Lower lobe of right lung (tissue), 2 donors: ENCODE measurements at places on chromosomes 12 and 14. TPM values are rescaled to one million over a fixed set of nuclear protein-coding genes. Genes with fewer than 3 reads are reported as not detected.

The MMP19 gene
- 35.2 TPM for total RNA-seq

The MYO1A gene
- 2.9 TPM for total RNA-seq

- no peaks in the 10 kb centered on the region for H3K27me3 ChIP-seq
- no peak overlapping the region for H3K27ac ChIP-seq
- no peaks in the 10 kb centered on the region for H3K36me3 ChIP-seq
These were observed 60.1 kb downstream of the ADCK1 start for GRCh38 chr14:77859934-77860570.

DNA sequence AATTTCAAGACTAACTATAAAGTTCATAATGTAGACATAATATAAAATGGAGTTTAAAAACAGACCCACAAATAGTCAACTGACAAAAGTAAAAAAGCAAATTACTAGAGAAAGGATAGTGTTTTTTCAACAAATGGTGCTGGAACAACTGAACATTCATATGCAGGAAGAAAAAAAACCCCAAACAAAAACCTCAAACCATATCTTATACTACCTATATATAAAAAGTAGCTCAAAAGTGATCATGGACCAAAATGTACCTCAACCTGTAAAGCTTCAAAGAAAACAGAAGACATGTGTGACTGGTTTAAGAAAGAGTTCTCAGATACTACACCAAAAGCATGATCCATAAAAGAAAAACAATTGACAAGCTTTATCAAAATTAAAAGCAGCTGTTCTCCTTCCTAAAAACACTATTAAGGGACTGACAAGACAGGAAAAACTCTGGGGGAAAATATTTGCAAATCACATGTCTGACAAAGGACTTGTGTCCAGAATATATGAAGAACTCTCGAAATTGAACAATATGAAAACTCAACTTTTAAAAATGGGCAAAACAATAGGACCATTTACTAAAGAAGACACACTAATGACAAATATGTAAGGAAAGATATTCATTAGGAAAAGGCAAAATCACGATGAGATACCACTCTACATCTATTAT, 22.7 kb upstream of the ARID4A start:
- peaks cover 74% of the 10 kb centered on the region for H3K36me3 ChIP-seq
- no peaks in the 10 kb centered on the region for H3K27me3 ChIP-seq
- DNase-seq = no peak

GRCh38 chr12:117660896-117661295, 299.5 kb upstream of the NOS1 start:
- H3K36me3 ChIP-seq = no peaks in the 10 kb centered on the region
- no peaks in the 10 kb centered on the region for H3K4me1 ChIP-seq
- no peak overlapping the region for H3K27ac ChIP-seq
- H3K4me3 ChIP-seq = no peak overlapping the region
- no peak for DNase-seq
- no peaks in the 10 kb centered on the region for H3K27me3 ChIP-seq

The PMCH gene
- not detected for total RNA-seq

GRCh38 chr12:121038861-121039668, at the start of gene OASL:
Gene OASL (minus strand): TSS chr12:121039246. CDS start chr12:121038971, 275 bp downstream.
- H3K36me3 ChIP-seq = no peaks in the 10 kb centered on the region
- peak within 1 kb of the TSS; percentile 62 for H3K4me3 ChIP-seq
- H3K4me1 ChIP-seq = peaks cover 11% of the 10 kb centered on the region
- H3K27me3 ChIP-seq = no peaks in the 10 kb centered on the region
- H3K27ac ChIP-seq = peak within 1 kb of the TSS; percentile 76
- DNase-seq = peak; percentile 69

The TBX5 gene
- total RNA-seq = 15.7 TPM

GRCh38 chr12:30805959-30806358, 51.2 kb upstream of the CAPRIN2 start:
- no peak overlapping the region for H3K4me3 ChIP-seq
- no peak overlapping the region for H3K27ac ChIP-seq
- no peaks in the 10 kb centered on the region for H3K4me1 ChIP-seq
- no peak for DNase-seq
- no peaks in the 10 kb centered on the region for H3K27me3 ChIP-seq

The CCDC177 gene
- total RNA-seq = not detected

DNA sequence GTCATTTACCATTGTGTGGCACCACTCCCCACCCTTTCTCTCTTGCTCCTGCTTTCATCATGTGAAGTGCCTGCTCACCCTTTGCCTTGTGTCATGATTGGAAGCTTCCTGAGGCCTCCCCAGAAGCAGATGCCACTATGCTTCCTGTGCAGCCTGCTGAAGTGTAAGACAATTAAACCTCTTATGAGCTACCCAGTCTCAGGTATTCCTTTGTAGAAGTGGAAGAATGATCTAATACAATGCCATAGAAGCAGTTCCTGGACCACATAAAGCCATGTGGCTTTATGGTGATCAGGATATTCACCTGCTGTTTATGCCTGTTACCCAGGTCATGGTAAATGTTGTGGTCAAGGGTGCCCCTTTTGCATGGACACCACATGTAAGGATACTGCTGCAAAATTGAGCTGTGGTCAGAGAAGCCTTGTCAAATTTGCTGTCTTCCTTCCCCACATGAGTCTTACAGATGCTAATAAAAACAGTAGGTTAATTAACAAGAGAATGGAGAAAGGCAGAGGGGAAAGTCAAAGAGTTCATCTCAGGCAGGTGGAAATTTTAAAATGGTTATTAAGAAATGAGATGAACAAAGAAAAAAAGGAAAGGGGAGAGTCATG, 112.8 kb upstream of the IFNG-AS1 start:
- no peak overlapping the region for H3K4me3 ChIP-seq
- no peak overlapping the region for H3K27ac ChIP-seq
- H3K27me3 ChIP-seq = no peaks in the 10 kb centered on the region
- no peaks in the 10 kb centered on the region for H3K36me3 ChIP-seq

DNA sequence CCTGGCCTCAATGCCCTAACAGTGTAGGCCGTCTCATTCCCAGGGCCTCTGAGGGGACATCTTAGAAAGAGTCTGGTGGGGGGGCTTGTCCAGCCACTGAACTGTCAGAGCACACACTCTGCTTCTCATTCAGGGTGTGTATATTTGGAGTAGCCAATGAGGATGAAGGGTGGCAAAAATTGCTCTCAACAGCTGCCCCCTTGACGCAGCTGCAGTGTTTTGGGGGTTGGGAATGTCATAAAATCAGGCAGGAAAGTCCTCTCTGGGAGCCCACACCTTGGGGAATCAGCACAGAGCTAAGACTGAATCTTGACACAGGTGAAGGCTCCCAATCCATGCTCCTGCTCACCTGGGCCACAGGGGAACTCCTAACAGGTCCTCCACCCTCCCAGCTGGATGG, 1.5 kb downstream of the RASAL1 start:
- H3K36me3 ChIP-seq = no peaks in the 10 kb centered on the region
- H3K4me3 ChIP-seq = no peak overlapping the region
- peaks cover 7% of the 10 kb centered on the region for H3K4me1 ChIP-seq
- H3K27me3 ChIP-seq = peaks cover 38% of the 10 kb centered on the region
- DNase-seq = no peak

The ZCRB1 gene
- total RNA-seq = 43.5 TPM

The BBS10 gene
- 13.4 TPM for total RNA-seq

The SDSL gene
- 12.8 TPM for total RNA-seq

GRCh38 chr12:113260127-113260526, 38.9 kb downstream of the TPCN1 start:
- H3K27me3 ChIP-seq = no peaks in the 10 kb centered on the region
- H3K36me3 ChIP-seq = peaks cover 8% of the 10 kb centered on the region
- H3K27ac ChIP-seq = peak overlapping the region; percentile 74
- H3K4me3 ChIP-seq = no peak overlapping the region
- H3K4me1 ChIP-seq = peaks cover 45% of the 10 kb centered on the region

- H3K27ac ChIP-seq = no peak overlapping the region
- no peak for DNase-seq
- no peaks in the 10 kb centered on the region for H3K4me1 ChIP-seq
- no peak overlapping the region for H3K4me3 ChIP-seq
- no peaks in the 10 kb centered on the region for H3K27me3 ChIP-seq
These were observed 241.5 kb downstream of the SUDS3 start for GRCh38 chr12:118617611-118618450.

GRCh38 chr12:108792361-108793292, 61.3 kb upstream of the CORO1C start:
- no peaks in the 10 kb centered on the region for H3K4me1 ChIP-seq
- no peak overlapping the region for H3K27ac ChIP-seq
- no peaks in the 10 kb centered on the region for H3K27me3 ChIP-seq
- no peak overlapping the region for H3K4me3 ChIP-seq

DNA sequence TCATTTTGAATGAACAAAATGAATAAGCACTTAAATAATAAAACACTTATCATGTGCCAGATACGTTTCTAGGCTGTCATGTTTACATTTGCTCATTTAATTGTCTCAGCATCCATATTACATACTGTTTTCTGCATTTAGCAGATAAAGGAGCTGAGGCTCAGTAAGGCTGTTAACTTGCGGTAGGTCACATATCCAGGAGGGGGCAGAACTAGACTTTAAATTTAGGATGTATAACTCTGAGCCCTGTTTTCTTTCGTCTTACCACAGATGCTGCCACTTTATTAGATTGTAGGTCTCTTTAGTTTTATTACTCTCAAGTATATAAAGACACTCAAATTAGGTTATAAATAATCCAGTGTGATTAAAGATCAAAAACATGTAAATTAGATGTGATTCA, 17.7 kb downstream of the IRAK4 start:
- no peaks in the 10 kb centered on the region for H3K27me3 ChIP-seq
- no peak overlapping the region for H3K4me3 ChIP-seq
- no peak overlapping the region for H3K27ac ChIP-seq
- H3K36me3 ChIP-seq = peaks cover 86% of the 10 kb centered on the region
- H3K4me1 ChIP-seq = no peaks in the 10 kb centered on the region

The MIPOL1 gene
- 12.1 TPM for total RNA-seq

GRCh38 chr12:124851342-124851741, 12.3 kb downstream of the SCARB1 start:
- no peak overlapping the region for H3K27ac ChIP-seq
- H3K36me3 ChIP-seq = no peaks in the 10 kb centered on the region
- no peak for DNase-seq
- H3K27me3 ChIP-seq = no peaks in the 10 kb centered on the region
- no peak overlapping the region for H3K4me3 ChIP-seq

DNA sequence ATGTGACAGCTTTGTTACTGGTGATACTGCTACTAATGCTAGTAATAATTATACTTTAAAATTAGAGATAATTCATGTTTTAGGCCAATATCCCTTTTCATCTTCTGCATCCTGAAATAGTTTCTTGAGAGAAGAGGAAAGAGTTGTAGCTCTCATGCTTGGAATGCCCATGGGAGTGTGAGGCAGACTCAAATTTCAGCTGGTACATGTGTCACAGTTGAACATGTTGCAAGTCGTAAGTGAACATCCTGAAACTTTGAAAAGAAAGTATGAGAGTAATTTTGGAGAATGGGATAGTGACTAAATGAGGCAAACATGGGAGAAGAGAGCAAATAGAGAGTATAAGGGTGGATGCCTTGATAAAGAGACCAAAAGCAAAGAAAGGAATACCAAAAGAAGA, 168.0 kb downstream of the TMTC3 start:
- no peak overlapping the region for H3K4me3 ChIP-seq
- H3K36me3 ChIP-seq = no peaks in the 10 kb centered on the region
- no peak for DNase-seq

DNA sequence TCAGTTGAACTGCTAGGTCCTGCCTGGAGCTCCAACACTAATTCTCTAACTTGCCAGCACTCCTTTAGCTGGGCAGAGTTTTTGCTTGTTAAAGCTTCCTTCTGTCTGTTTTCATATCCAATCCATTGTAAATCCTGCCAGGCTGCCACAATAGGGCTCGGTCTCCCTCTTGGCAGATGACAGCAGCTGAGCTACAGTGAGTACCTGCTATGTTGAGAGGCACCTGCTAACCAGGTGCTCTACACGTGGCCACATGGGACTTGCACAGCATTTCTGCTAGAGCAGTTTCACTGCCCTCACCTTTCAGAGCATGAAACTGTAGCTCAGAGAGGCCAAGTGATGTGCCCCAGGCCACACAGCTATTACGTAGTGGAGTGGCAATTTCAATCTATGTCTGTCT, 106.6 kb upstream of the NOS1 start:
- no peaks in the 10 kb centered on the region for H3K4me1 ChIP-seq
- DNase-seq = no peak
- H3K4me3 ChIP-seq = no peak overlapping the region
- no peak overlapping the region for H3K27ac ChIP-seq
- H3K36me3 ChIP-seq = no peaks in the 10 kb centered on the region

- no peak overlapping the region for H3K27ac ChIP-seq
- H3K4me3 ChIP-seq = no peak overlapping the region
- no peak for DNase-seq
- H3K4me1 ChIP-seq = peaks cover 32% of the 10 kb centered on the region
- no peaks in the 10 kb centered on the region for H3K27me3 ChIP-seq
These were observed 19.6 kb downstream of the SLC25A29 start for GRCh38 chr14:100286484-100287191.

DNA sequence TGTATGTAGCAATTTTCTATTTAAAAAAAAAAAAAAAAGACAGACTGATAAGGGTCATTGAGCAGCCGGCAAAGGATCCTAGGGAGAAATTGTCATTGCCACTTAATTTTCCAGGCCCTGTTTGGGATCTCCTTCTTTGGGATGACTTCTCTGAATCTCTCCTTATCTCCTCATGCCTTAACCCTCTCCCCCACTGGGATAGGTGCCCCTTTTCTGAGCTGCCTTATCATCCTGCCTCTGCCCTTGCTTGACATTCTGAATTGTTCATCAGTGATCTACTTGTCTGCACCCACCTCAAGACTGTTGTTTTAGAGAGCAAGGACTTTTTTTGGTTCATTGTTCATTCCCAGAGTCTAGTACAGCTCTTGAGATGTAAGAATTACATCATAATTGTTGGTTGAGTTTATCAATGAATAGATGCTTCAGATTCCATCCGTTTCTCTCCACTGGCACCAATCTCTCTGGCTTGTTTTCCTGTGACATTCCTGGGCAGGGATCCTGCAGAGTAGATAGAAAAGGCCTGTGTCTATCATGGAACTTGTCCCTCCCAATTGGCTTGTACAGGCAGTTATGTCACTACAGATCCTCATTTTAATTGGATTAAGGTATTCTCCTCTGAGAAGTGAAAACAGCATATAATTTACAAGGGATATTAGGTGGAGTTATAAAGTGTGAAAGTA, 42.6 kb downstream of the SOCS2 start:
- no peaks in the 10 kb centered on the region for H3K27me3 ChIP-seq
- DNase-seq = no peak
- H3K4me1 ChIP-seq = no peaks in the 10 kb centered on the region
- no peak overlapping the region for H3K27ac ChIP-seq
- H3K36me3 ChIP-seq = no peaks in the 10 kb centered on the region
- H3K4me3 ChIP-seq = no peak overlapping the region

The GARIN6 gene
- total RNA-seq = not detected

The CACNB3 gene
- total RNA-seq = 23.5 TPM

- H3K36me3 ChIP-seq = no peaks in the 10 kb centered on the region
- DNase-seq = no peak
- H3K4me3 ChIP-seq = no peak overlapping the region
- H3K27me3 ChIP-seq = peaks cover 9% of the 10 kb centered on the region
These were observed 35.2 kb downstream of the SLC6A12 start for GRCh38 chr12:178829-179109.

DNA sequence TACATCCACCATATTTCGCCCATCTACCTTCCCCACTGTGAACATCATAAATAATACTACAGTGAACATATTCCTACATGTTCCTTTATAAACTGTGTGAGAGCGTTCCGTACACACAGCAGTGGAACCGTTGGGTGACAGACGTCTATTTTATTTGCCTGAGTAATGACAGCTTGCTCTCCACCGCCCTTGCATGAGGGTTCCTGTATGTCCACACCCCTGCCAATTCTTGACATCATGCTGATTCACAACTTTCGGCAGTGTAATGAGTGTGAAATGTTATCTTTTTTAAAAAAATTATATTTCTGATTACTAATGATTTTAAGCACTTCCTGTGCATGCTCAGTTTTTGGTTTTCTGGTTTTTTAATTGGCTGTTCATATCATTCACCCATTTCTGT, 4.3 kb upstream of the RAD52 start:
- DNase-seq = no peak
- no peak overlapping the region for H3K4me3 ChIP-seq
- no peaks in the 10 kb centered on the region for H3K36me3 ChIP-seq
- peaks cover under 1% of the 10 kb centered on the region for H3K4me1 ChIP-seq
